IMR-90 (cell line): ENCODE measurements at places on chromosomes 11 and 22. TPM values are rescaled to one million over a fixed set of nuclear protein-coding genes. Genes with fewer than 3 reads are reported as not detected.
A peak's percentile ranks its signal among the peaks of the same experiment; 100 is the strongest.

GRCh38 chr11:94675239-94675638 is 92.9 kb upstream of the AMOTL1 start:
- H3K36me3 ChIP-seq, result no peaks in the 10 kb centered on the region
- DNase-seq, result no peak
- H3K4me3 ChIP-seq, result no peak overlapping the region
- no peaks in the 10 kb centered on the region for H3K4me1 ChIP-seq
- H3K27ac ChIP-seq, result no peak overlapping the region

- H3K4me3 ChIP-seq, result peak overlapping the region; percentile 2; the same call in 1 of the 2 replicates
- peak; percentile 65 for DNase-seq
- H3K27me3 ChIP-seq, result no peaks in the 10 kb centered on the region
- peaks cover 41% of the 10 kb centered on the region for H3K4me1 ChIP-seq
- peaks cover 39% of the 10 kb centered on the region for H3K36me3 ChIP-seq
These were observed 43.2 kb upstream of the BLID start for GRCh38 chr11:122159173-122159721.

- peak; percentile 76 for DNase-seq
- no peak overlapping the region for H3K4me3 ChIP-seq
- H3K27ac ChIP-seq, result no peak overlapping the region
- no peaks in the 10 kb centered on the region for H3K36me3 ChIP-seq
- H3K4me1 ChIP-seq, result peaks cover 5% of the 10 kb centered on the region
- H3K27me3 ChIP-seq, result no peaks in the 10 kb centered on the region
These were observed 41.5 kb upstream of the CARD18 start for GRCh38 chr11:105181100-105181499.

GRCh38 chr11:77096591-77097019 is 6.0 kb upstream of the OMP start:
- no peak for DNase-seq
- H3K4me3 ChIP-seq, result no peak overlapping the region
- no peak overlapping the region for H3K27ac ChIP-seq

DAGLA gene
- 0.83 and 0.90 TPM in 2 replicates for total RNA-seq

GRCh38 chr11:32255841-32256240 is 165.0 kb downstream of the RCN1 start:
- DNase-seq, result no peak
- H3K27ac ChIP-seq, result no peak overlapping the region
- H3K27me3 ChIP-seq, result peaks cover 18% of the 10 kb centered on the region
- H3K36me3 ChIP-seq, result no peaks in the 10 kb centered on the region
- no peaks in the 10 kb centered on the region for H3K4me1 ChIP-seq

GRCh38 chr11:78825591-78826020 is 250.9 kb upstream of the NARS2 start:
- peak overlapping the region; percentile 43; the same call in 1 of the 2 replicates for H3K27ac ChIP-seq
- DNase-seq, result peak; percentile 26
- no peak overlapping the region for H3K4me3 ChIP-seq

CABP4 gene
- not detected in 2 replicates for total RNA-seq

DNA sequence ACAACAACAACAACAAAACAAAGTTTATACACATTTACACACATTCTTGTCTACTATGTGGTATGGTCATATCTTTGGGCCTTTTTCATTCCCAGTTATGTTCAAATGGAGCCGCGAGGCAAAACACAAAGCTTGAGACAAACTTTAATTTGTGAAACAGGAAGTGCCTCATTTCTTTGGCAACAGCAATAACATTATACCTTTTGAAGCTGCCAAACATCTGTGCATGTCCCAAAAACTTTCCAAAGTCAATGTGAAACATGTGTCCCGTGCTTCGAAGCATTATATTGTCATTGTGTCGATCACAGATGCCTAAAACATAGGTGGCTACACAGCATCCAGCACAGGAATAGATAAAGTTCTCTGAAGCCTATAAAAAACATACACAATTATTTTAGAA is 25.0 kb upstream of the RPS13 start:
- no peaks in the 10 kb centered on the region for H3K27me3 ChIP-seq
- no peak overlapping the region for H3K27ac ChIP-seq
- no peak for DNase-seq

DNA sequence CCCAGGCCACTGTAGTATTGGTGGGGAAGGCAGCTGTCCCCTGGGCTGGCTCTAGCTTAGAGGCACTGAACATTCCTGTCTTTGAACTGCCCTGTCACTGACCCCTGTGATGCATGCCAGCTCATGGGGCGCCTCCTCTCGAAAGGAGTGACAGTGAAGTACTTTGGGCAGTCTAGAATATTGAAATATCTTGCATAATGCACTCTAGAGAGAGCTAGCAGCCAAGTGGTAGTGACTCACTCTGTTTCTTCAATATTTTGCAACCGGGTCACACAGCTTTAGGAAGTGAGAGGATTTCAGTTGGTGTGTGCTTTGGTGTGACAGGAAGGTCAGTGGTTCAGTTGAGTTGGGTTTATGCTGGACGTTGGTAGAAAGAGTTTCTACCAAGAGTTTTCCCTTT is 35.5 kb upstream of the ST14 start:
- peak overlapping the region; percentile 13; the same call in 1 of the 2 replicates for H3K27ac ChIP-seq
- H3K4me3 ChIP-seq, result no peak overlapping the region
- H3K4me1 ChIP-seq, result peaks cover 5% of the 10 kb centered on the region
- H3K36me3 ChIP-seq, result peaks cover 41% of the 10 kb centered on the region
- H3K27me3 ChIP-seq, result no peaks in the 10 kb centered on the region; the same call in 1 of the 2 replicates
- peak; percentile 89 for DNase-seq

DNA sequence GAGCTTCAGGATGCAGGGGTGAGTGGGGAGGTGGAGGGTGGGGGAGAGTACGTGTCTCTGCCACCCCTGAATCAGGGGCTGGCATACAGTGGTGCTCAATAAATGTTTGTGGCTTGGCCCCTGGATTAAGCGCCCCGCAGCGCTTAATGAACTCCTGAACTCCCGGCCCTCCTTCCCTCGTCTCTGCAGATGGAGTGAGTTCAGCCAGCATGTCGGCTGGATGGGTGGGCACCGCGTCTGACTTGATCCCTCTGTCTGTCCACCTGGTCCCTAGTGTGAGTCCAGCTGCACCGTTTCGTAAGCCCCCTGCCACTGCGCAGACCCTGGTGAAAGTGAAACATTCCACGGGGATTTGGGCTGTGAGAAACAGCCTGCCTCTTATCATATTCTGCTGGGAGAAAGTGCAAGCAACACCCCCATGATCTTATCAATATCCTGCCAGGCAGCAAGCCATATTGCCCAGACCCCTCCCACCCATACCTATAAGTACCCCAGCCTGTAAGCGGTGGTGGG is 12.0 kb upstream of the MRGPRD start:
- no peak overlapping the region for H3K27ac ChIP-seq
- H3K27me3 ChIP-seq, result peaks cover 33% of the 10 kb centered on the region
- no peak overlapping the region for H3K4me3 ChIP-seq
- no peak for DNase-seq
- no peaks in the 10 kb centered on the region for H3K4me1 ChIP-seq

DNA sequence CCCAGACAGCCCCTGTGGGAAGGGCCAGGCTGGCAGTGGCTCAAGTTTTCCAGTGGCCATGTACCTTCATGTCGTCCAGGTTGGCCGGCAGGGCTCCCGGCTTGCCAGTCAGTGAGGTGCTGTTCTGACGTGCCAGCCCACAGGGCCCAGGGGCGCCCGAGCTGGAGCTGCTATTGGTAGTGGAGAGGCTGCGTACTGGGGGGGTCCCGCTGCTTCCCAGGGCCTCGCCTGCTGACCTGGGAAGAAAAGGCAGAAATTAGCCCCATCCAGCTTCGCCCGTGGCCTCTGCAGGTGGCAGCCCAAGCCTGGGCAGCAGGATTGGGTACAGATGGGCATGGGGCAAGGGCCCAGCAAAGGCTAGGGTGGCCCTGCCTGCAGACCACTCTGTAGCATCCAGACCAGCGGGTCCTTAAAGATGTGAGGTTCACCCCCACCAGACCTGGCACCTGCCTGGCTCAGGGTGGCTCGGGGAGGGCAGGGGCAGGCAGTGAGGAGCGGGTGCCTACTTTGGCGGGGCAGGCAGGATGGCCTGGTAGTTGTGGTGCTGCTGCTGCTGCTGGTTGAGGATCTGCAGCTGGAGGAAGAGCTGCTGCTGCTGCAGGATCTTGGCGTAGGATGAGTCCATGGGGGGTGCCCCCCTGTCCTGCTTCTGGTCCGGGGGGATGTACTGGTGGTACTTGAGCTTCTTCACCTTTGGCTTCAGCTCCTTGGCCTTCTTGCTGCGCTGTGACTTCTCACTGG is 50.1 kb downstream of the SGSM3 start:
- peaks cover 5% of the 10 kb centered on the region; the same call in 1 of the 2 replicates for H3K4me1 ChIP-seq
- H3K27ac ChIP-seq, result no peak overlapping the region
- peaks cover 89% of the 10 kb centered on the region for H3K36me3 ChIP-seq
- H3K27me3 ChIP-seq, result no peaks in the 10 kb centered on the region

DNA sequence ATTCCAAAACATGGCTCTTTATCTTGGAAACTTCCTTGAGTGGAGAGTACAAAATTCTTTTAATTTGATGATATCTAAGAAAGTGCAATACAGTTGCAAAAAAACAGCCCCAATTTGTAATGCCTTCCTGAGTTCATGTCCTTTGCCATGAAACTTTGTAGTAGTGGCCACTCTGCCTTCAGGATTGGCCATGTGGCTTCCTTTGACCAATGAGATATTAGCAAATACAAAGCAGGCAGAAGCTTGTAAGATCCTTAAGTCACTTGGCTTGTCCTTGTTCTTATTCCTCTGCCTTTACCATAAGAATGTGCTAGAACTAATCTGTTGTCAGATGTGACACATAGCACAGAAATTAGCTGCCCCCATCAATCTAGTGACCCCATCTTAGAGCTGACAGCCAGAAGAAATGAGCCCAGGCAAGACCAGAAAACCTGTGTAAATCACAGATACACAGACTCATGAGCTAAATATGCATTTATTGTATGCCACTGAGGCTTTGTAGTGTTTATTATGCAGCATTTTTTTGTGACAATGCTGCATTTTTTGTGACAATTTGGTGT is 29.8 kb upstream of the BLID start:
- H3K4me1 ChIP-seq, result peaks cover 9% of the 10 kb centered on the region
- peaks cover 34% of the 10 kb centered on the region for H3K36me3 ChIP-seq
- DNase-seq, result no peak
- H3K27ac ChIP-seq, result peak overlapping the region; percentile 48; the same call in 1 of the 2 replicates

- DNase-seq, result no peak
- H3K27me3 ChIP-seq, result no peaks in the 10 kb centered on the region; the same call in 1 of the 2 replicates
- H3K4me1 ChIP-seq, result no peaks in the 10 kb centered on the region
- H3K36me3 ChIP-seq, result no peaks in the 10 kb centered on the region
- no peak overlapping the region for H3K4me3 ChIP-seq
These were observed 370.4 kb upstream of the ANO3 start for GRCh38 chr11:25961539-25961938.

VSIG10L2 gene
- under 0.01 TPM in 1 of 2 replicates, not detected in the other for total RNA-seq
